ENCODE measurements at places on chromosomes 11 and 22.

GRCh38 chr11:10211470-10211869 lies 82.5 kb downstream of the SBF2 start:
- no peak for DNase-seq

- DNase-seq = no peak
Measured at GRCh38 chr11:78535027-78535426, 39.6 kb downstream of the NARS2 start.

GRCh38 chr11:90453525-90453924 lies 230.7 kb upstream of the CHORDC1 start:
- DNase-seq = no peak

GRCh38 chr11:107017104-107017432 lies 1.2 kb downstream of the GUCY1A2 start:
- DNase-seq = no peak

GRCh38 chr11:57368845-57369232 lies 12.1 kb downstream of the PRG3 start:
- no peak for DNase-seq

- DNase-seq = no peak
Measured at GRCh38 chr11:60119710-60120109, 31.2 kb downstream of the MS4A2 start.

DNA sequence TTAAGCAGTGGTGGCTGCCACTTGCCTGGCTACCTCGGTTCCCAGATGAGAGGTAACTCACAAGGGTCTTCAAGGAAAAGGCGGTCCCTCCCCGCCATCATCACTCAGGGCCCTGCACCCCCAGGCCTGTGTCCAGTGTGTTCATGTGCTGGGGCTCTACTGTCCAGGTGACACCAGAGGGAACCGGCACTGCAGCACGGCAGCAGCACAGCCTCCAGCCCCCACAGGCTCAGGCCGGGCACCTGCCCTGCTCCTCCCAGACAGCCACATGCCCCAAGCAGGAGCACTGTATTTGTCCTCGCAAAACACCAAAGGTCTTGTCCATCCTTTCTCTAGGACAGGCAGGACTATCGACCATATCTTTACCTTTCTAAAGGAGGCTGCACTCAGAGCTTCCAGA lies 982.1 kb downstream of the NTM start:
- no peak for DNase-seq

- DNase-seq = no peak
Measured at GRCh38 chr11:33557201-33557600, 143.4 kb downstream of the C11orf91 start.
